M059J (cell line): ENCODE measurements at places on chromosomes 3 and 15. TPM values are rescaled to one million over a fixed set of nuclear protein-coding genes. Genes with fewer than 3 reads are reported as not detected.
A peak's percentile ranks its signal among the peaks of the same experiment; 100 is the strongest.

The SPRED1 gene
- total RNA-seq: 9.7 and 18.4 TPM in 2 replicates

The CLDN11 gene
- total RNA-seq: 39.0 and 39.7 TPM in 2 replicates

The MORC1 gene
- total RNA-seq: 0.02 TPM in 1 of 2 replicates, not detected in the other

The GNAT1 gene
- total RNA-seq: not detected in 2 replicates

DNA sequence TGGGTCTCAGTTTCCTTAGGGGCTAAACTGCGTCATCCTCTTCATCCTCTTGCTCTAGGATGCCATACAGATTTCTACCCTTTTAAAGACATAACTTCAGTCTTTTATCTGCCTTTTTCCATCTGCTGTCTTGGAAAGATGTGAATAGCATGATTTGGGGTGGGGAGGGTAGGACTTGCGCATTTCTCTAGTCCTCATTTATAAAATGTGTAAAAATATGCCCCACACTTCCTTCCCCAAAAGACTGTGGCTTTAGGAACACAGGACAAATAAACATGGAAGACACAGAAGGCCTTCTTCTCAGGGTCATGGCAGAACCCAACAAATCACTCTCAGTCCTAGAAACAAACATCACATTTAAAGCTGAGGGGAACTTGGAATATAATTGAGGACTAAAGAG, 48.4 kb upstream of the BCL6 start:
- no peak for DNase-seq

GRCh38 chr3:20394243-20394642, 208.2 kb upstream of the SGO1 start:
- DNase-seq: no peak

- DNase-seq: no peak
These were observed 58.3 kb downstream of the BOC start for GRCh38 chr3:113269661-113270060.

DNA sequence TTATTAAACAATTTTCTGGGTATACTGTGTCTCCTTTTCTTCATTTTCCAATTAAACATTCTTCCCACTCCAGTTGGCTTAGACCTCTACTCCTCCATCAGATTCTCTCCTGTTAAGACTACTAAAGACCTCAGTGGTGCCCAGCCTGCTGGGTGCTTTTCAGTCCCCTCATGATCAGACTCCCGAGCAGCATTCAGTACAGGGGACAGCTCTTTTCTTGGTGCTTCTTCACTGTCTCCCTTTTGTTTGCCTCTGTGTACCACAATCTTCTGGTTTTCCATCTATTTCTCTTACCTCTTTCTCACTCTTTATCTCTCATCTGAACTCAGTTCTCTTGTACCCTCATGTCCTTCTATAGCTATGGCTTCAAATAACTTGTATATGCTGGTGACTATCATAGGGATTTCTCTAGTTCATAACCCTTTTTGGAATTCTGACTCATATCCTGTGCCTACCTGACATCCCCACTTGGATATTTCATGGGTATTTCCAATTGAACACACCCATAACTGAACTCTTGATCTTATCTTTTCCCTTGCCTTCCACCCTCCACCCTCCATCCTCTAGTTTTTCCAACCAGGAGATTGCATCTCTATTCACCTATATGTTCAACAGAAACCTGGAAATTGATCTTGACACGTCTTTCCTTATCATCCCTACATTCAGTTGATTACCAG, 55.6 kb upstream of the ABHD10 start:
- peak; percentile 84 for DNase-seq
